NCI-H1436 (cell line): ENCODE measurements at places on chromosomes 4 and X.

DNA sequence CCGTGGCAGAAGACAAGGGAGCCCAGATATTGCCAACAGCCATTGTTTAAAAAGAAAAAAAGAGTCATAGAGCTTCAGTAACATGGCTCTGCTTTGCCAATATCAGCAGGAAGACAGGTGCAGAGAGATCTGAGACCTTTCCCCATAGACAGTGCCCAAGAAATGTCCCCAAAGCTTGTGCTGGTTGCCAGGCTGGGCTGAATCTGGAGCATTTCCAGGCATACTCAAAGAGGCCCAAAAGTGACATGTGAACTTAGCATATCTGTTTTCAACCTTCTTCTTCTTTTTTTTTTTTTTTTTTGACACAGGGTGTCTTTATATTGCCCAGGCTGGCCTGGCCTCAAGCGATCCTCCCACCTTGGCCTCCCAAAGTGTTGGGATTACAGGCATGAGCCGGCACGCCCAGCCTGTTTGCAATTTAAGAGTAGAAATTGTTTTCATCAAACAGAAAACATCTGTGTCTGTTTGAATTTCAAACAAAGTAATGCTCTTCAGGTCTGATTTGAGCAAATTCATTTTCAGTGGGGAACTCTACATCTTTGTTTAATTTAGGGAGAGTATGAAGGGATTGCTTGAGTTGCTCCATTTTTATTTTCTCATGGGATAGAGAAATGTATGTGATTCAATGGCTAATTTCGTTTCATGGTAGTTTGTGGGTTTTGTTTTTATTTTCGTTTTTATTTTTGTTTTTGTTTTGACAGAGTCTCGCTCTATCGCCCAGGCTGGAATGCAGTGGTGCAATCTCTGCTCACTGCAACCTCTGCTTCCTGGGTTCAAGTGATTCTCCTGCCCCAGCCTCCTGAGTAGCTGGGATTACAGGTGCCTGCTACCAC is 56.6 kb upstream of the RBM47 start:
- DNase-seq: no peak

- no peak for DNase-seq
Measured at GRCh38 chrX:152245213-152245612, 106.8 kb upstream of the MAGEA10 start.

DNA sequence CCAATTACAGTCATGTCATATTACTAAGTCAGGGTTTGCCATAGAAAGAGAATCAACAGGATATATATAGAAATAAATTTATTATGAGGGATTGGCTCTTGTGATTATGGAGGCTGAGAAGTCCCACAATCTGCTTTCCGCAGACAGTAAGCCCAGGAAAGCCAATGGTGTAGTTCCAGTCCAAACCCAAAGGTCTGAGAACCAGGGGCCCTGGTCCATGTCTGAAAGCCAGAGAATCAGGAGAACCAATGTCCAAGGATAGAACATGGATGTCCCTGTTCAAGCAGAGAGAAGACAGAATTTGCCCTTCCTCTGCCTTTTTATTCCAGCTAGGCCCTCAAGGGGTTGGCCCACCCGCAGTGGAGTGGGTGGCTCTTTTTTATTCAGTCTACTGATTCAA is 25.6 kb downstream of the FABP2 start:
- no peak for DNase-seq

DNA sequence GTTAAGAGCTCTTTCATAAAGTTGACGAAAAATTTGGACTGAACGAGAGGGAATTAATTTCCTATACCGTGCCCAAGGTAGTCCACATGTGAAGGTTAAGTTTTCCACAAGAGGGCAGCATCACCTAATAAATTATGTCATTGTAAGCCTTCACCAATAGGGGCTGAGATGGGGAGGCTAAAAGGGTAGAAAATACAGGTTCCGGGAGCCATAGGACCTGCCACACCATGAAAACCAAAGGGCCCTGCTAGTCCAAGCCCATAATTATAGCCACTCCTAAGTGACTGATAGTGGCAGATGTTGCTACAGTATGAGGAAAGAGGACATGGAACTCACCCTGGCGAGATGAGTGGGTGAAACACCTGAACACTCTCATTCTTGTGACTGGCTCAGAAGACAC is 122.2 kb downstream of the SHROOM4 start:
- DNase-seq: peak; percentile 31

DNA sequence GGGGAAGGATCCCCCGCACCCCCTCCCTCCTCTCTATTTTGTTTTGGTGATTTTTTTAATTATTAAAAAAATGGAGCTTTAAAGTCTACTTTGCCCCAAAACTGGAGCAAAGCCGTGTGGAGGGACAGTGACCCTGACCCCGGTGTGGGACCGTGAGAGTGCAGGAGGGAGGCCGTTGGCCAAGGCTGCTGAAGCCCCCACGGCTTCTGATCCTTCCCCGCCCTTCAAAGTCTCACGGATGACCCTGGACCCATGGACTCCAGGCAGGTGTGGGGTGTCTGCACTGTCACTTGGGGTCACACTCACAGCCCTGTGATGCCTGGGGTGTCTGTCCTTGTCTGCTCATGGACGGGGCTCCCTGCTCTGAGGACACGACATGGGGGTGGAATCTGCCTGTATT is 133.3 kb downstream of the CPZ start:
- DNase-seq: no peak

DNA sequence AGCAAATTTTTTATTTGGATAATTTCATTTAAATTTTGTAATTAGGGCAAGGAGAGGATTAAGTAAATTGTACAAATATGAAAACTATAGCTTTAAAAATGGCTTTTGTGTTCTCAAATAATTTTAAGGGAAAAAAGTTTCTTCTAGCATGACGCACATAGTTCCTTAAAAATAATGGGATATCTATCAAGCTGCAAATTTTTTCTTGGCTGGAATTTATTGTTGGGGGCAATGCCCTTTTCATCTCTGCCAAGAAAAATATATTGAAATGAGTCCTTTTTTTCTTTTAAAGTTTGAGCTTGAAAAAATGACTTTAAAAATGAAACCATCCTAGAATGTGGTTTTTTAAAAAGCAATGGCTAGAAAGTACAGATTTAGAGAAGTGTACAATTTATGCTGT is 154.4 kb upstream of the UGT8 start:
- DNase-seq: no peak

DNA sequence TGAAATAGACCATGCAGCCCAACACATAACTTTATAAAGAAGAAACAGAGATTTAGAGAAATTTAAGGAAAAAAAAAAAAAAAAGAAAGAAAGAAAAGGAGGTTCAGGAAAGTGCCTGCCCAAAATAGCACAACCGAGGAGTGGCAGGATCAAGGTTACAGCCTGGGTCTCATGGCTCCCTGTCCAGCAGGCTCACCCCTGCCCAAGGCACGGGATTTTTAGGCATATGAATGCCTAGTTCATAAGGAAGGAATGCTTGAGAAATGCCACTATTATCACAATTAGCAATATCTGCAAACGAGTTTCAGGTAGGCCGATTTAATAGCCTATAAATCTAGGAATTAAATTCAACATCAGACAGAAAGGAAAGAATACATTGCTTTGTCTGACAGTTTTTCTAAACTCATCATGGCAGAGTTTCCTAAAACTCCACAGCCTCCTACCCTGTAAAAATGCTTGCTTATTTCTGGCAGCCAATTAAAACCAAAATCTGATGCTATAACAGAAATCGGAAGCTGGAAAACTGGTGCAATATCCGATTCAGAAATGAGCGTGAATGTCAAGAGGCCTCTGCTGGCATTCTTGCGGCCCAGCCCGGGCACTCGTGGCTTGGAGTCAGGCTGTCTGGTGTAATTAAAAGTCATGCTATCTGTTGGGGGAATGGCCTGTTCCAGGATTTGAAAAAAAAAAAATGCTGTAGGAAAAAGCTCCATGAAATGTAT is 63.5 kb downstream of the GEMIN8 start:
- no peak for DNase-seq

DNA sequence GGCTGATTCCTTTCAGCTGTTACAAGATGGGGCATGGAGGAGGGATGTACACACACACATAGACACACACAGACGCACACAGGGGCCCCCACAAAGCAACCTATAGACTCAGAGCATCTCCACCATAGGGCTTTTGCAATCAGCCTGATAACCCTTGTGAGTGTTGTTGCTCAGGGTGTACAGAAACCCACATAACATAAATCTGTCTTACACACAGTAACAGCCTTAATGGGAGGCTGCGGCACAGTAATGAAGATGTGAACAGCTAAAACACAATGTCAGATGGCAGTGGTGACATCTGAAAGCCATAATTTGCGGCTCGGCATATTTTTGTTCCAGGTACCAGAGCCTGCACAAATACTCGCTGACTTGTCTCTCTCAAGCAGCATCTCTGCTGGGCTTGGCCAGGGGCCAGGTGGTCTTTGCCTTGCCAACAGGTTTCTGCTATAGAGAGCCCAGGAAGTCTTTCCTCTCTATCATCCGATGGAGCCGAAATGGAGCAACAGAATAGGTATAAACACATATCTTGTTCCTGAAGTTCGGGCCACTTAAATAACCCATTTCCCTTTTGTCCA is 357.2 kb upstream of the GATB start:
- no peak for DNase-seq

- DNase-seq: no peak
Measured at GRCh38 chr4:128590034-128590740, 219.3 kb upstream of the JADE1 start.

DNA sequence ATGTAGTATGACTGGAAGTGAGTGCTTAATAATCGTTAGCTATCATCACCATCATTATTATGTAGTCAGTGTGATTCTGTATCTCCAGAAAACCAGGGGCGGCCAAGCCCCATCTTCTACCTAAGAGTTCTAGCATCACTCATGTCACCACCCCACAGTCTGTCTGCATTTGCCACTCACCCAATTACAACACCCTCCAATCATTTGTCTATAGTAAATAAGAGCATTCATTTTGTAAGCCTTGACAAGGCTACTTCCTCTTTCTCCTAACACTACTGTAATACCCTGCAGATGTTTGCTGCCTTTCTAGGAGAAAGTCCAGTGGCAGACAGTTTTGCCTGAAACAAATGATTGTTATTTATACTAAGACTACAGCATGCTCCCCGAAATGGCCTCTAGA is 15.8 kb upstream of the IL21 start:
- no peak for DNase-seq

GRCh38 chrX:133214301-133214700 is 3.9 kb downstream of the TFDP3 start:
- no peak for DNase-seq

DNA sequence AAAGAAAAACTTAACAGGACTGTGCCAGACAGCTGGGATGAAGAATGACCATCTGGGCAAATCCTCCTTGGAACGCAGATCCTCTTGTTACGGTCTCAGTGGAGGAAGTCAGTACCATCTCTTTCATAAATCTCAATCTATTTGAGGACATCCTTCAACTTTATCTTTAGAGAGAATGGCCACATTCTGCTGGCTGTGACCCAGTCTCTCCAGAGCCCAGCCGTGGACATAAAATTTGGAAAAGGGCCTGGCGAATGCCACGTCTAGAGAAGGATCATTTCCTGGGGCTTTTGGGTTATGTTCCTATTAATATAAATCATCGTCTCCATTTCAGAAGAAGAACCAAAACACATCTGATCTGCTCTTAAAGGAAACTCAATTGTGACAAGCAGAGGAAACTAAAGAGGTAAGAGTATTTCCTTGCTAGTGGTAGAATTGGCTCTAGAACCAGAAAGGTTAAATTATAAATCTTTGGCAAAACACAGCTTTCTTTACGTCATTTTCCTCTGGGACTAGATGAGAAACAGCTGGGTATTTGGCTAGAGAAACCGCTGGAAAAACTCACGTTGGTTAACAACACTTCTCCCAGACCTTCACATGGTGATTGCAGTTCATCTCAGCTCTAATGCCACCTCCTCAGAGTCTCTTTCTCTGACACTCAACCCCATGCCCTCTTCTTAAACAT is 164.7 kb downstream of the CHIC2 start:
- no peak for DNase-seq

DNA sequence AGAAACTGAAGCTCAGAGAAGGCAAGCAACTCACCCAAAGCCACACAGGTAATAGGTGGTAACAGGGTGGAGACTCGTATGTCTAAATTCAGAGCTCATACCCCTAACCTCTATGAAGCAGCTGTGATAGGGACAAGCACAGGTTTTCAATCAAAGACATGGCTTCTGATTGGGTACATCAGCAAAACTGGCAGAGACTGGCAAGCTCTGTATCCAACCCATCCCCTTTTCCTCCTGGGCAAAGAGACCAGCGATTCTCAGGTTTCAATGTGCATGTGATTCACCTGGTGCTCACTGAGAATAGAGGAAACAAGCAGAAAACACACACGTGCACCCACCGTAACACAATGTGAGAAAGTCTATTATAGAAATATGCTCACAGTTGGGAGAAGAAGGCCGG is 153.0 kb downstream of the SMIM20 start:
- peak; percentile 28 for DNase-seq

DNA sequence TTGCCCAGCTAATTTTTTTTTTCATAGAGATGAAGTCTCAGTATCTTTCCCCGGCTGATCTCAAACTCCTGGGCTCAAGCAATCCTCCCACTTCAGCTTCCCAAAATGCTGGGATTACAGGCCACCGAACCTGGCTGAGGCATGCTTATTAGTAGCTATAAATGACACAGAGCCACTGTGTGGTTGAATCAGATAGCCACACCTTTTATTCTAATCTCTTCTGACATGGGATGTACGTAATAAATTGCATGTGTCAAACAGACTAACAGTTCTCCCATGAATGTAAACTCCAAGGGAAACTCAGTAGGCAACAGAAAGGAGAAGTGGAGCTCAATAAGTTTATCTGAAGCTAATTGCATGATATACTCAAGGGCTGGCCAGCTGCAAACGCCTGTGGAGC is 139.8 kb upstream of the VCX3A start:
- no peak for DNase-seq

DNA sequence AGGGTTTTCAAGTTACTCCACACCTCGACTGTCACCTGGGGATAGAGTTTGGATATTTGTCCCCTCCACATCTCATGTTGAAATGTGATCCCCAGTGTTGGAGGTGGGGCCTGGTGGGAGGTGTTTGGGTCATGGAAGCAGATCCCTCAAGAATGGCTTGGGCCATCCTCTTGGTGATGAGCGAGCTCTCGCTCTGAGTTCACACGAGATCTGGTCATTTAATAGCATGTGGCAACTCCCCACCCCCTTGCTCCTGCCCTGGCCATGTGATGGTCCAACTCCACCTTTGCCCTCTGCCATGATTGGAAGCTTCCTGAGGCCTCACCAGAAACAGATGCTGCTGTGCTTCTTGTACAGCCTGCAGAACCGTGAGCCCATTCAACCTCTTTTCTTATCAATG is 8.3 kb downstream of the CTAG1A start:
- DNase-seq: no peak

DNA sequence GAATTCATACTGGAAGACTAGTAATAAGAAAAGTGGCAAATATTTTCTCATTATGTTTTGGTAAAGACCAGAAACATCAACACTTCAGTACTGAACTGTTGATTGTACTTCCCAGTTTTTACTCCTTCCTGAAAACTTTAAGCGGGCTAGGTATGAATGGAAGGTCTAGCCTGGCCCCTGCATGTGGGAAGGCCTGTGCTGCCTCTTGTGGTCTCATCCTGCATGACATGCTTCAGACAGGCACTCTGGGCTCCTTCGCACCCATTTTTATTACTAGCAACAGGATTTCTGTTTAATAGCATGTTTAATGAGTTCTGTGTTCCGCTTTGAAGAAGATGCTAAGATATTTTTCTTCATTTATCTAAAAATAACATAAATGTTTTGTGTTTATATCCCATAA is 279.1 kb downstream of the ANK2 start:
- no peak for DNase-seq
